ENCODE measurements at places on chromosomes 7 and 10. TPM values are rescaled to one million over a fixed set of nuclear protein-coding genes. Genes with fewer than 3 reads are reported as not detected.
A peak's percentile ranks its signal among the peaks of the same experiment; 100 is the strongest.

SSC4D gene
- 1.3 TPM for polyA plus RNA-seq

IFIT1B gene
- polyA plus RNA-seq, result 0.92 TPM

SH2D4B gene
- 0.21 TPM for polyA plus RNA-seq

DNA sequence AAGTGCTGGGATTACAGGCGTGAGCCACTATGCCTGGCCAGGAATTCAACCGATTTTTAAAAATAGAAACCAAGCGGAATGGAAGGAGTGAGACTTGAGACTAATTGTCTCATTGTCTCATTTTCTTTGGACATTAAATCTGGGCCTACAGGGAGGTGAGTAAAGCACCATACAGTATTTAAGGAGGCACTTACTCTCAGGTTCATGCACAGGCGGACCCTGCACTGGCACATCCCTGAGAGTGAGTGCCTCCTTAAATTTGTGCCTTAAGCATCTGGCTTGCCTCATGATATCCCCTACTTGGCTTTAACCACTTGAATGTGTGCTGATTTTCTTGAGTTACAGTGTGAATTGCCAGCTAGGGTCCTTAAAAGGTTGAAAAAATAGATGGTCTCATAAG, 10.6 kb downstream of the UBE3C start:
- H3K4me1 ChIP-seq, result no peaks in the 10 kb centered on the region
- no peak overlapping the region for H3K4me3 ChIP-seq
- H3K27me3 ChIP-seq, result no peaks in the 10 kb centered on the region
- no peak overlapping the region for H3K27ac ChIP-seq
- H3K36me3 ChIP-seq, result no peaks in the 10 kb centered on the region

DNA sequence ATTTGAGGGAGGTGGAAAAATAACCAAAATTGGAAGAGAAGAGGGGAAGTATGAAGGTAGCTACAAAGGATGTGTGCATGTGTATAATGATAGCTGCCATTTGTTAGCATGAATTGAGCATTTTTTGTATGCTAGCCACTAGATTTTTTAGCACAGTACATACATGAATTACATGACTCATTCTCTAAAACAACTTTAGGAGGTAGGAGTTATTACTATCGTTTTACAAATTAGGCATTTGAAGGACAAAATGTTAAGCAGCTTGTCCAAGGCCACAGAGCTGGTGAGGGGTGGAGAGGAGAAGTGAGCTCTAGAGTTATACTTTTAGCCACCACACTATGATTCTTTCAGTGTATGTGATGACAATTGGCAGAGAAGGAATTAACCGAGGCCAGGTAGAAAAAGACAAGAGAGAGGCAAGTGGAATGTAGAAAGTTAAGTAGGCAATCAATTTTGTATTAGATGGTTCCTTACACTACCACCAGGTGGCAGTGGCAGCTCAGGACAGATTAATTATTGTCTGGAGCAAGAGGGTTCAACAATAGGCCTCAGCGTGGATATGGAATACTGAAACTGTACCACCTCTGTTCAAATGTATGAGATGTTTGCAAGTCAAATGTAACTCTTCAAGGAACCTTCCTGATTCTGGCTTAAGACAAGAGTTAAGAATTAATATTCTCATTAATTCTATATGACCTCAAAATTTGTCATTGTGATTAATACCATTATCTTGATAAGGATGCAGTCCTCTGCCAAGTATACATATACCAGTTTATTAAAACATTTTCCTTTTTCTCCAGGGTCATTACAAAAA, 128.0 kb downstream of the MBL2 start:
- H3K4me3 ChIP-seq, result no peak overlapping the region
- no peaks in the 10 kb centered on the region for H3K4me1 ChIP-seq
- DNase-seq, result no peak
- no peaks in the 10 kb centered on the region for H3K36me3 ChIP-seq

DNA sequence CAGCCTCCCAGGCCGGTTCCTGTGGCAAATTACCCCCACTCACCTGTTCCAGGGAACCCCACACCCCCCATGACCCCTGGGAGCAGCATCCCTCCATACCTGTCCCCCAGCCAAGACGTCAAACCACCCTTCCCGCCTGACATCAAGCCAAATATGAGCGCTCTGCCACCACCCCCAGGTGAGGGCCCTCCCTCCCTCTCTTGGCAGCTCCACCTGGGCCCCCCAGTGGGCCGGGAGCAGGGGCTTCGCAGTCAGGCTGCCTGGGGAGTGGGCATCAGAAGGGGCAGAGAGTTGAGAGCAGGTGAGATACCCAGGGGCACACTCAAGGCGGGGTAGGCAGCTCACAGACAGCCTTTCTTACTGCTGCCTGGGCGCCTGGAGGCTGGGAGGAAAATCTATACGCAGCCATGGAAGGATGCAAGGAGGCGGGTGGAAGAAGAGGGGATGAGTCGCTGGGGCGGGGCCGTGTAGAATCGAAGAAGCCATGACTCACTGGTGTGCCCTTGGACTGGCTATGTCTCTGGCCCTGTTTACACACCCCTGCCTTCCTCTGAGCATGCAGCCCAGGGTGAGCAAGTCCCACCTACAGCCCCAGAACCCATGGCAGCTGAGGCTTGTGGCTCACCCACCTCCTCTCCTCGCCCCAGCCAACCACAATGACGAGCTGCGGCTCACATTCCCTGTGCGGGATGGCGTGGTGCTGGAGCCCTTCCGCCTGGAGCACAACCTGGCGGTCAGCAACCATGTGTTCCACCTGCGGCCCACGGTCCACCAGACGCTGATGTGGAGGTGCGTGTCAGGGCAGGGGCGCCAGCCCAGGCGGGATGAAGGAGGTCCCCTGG, 48.6 kb upstream of the PPIF start:
- H3K27me3 ChIP-seq, result no peaks in the 10 kb centered on the region
- peaks cover 60% of the 10 kb centered on the region for H3K4me1 ChIP-seq
- H3K4me3 ChIP-seq, result no peak overlapping the region
- H3K27ac ChIP-seq, result no peak overlapping the region

- H3K27me3 ChIP-seq, result no peaks in the 10 kb centered on the region
- DNase-seq, result no peak
- H3K27ac ChIP-seq, result peak overlapping the region; percentile 63
- H3K4me1 ChIP-seq, result peaks cover 10% of the 10 kb centered on the region
- H3K36me3 ChIP-seq, result no peaks in the 10 kb centered on the region
- no peak overlapping the region for H3K4me3 ChIP-seq
Measured at GRCh38 chr10:59537501-59537900, 172.1 kb downstream of the SLC16A9 start.

DNA sequence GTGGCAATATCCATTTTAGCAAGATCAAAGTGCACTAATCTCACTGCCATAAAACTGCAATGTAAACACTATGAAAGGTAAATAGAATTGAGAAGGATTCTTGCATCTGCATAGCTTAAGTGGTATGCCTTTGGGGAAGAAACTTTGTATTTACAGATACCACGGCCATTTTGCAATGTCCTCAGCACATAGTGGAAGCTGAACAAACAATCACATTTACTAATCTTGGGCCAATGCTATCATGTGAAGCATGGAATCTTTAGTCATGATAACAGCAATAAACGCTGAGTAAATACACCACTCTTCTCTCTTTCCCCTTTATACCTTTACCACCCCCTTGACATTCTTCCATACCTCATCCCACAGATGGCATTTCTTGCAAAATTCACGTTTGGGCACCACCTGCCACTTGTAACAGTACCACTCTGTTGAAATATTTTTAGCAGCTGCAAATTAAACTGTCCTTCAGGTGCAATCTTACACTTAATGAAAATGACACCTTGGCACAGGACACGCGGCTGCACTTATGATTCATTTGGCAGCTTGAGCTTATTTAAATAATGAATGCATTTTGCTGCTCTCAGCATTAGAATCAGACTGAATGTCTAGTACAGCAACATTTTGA, 171.8 kb downstream of the SEMA3A start:
- no peak for DNase-seq
- H3K27me3 ChIP-seq, result no peaks in the 10 kb centered on the region
- no peaks in the 10 kb centered on the region for H3K4me1 ChIP-seq

- H3K4me3 ChIP-seq, result peak overlapping the region; percentile 66
- H3K36me3 ChIP-seq, result no peaks in the 10 kb centered on the region
- H3K4me1 ChIP-seq, result peaks cover 11% of the 10 kb centered on the region
- peak overlapping the region; percentile 100 for H3K27ac ChIP-seq
Measured at GRCh38 chr10:97321032-97321803, 2.1 kb downstream of the FRAT1 start.
